CD4-positive, alpha-beta T cell (primary cell): ENCODE measurements at places on chromosomes 5 and 9. TPM values are rescaled to one million over a fixed set of nuclear protein-coding genes. Genes with fewer than 3 reads are reported as not detected.

Gene C1QTNF3
- 3.2 TPM for total RNA-seq

Gene DBH
- 1.7 TPM for total RNA-seq

Gene FAM120AOS
- total RNA-seq = 45.6 TPM

Gene PCDHB14
- total RNA-seq = not detected

Gene GRM6
- not detected for total RNA-seq

Gene CEP120
- total RNA-seq = 69.9 TPM

Gene BAG1
- total RNA-seq = 61.4 TPM

Gene RELL2
- total RNA-seq = 11.4 TPM
